ENCODE measurements at places on chromosomes 4 and X.

DNA sequence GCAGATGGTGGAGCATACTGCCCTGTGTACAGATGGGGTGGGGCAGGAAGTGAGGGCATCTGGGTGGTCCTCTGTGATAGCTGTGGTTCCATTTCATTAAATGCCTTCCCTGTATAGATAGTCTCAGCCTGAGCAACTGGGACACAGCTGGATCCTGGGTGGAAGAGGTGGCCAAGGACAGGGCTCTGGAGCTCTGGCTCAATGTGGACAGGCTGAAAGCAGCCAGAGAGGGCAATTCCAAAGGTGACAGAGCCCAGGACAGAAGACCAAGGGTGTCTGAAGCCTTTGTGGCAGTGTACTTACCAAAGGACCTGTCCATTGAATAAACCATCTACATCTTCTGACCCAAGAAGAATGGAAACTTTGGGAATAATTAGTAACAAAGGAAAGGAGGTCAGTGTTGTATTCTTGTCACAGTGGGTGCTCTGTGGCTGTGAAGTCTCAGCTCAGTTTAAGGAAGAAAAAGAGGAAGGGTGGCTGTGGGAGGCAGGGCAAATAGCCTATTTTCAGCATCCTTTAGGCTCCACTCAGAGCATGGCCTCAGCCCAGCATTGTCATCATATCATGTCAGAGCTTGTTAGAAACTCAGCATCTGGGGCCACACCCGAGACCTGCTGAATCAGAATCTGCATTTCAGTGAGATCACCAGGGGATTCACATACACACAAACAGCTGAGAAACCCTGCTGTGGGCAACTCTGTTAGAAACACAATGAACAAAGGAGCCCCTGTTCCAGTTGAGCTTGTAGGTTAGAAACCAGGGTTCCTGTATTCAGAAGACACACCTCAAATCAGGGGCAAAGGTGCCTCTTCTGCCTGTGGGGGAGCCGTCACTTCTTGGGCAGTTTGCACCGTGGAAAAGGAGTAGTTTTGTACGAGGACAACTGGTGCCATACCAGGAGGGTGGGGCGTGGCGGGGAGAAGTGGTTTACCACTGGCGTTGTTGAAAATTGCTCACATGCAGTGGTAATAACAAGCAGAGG lies 168.6 kb downstream of the PTTG2 start:
- no peak overlapping the region for H3K4me3 ChIP-seq
- no peak for DNase-seq
- H3K36me3 ChIP-seq, result peaks cover 41% of the 10 kb centered on the region
- no peak overlapping the region for H3K27ac ChIP-seq

DNA sequence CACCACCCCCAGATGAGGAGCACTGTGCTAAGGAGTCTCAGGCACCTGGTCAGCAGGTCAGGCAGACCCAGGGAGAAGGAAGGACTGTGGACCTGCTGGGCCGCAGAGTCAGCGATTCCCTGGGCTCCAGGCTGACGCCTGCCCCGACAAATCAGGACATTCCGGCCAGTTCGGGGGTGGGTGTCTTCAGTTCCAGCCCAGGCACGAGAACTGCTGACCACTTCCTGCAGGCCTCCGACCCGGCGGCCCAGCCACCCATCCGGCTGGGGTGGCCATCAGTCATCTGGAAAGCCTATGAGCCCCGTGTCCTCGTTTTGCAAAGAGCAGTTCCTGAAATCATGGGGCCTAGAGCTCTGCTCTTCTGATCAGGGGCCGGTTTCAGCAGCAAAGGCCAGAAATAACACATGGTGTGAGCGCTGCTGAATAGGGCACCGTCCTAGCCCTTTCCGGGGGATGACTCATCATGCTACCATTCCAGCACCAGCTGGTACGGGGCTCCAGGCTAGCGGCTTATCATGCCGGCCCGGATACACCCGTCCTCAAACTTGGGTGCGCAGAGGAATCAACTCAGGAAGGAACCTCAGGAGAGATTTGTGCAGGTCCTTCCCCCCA lies 7.8 kb upstream of the SH3TC1 start:
- peak; percentile 90 for DNase-seq
- no peaks in the 10 kb centered on the region for H3K27me3 ChIP-seq
- H3K4me3 ChIP-seq, result peak overlapping the region; percentile 12
- H3K36me3 ChIP-seq, result no peaks in the 10 kb centered on the region
- H3K4me1 ChIP-seq, result peaks cover 9% of the 10 kb centered on the region

DNA sequence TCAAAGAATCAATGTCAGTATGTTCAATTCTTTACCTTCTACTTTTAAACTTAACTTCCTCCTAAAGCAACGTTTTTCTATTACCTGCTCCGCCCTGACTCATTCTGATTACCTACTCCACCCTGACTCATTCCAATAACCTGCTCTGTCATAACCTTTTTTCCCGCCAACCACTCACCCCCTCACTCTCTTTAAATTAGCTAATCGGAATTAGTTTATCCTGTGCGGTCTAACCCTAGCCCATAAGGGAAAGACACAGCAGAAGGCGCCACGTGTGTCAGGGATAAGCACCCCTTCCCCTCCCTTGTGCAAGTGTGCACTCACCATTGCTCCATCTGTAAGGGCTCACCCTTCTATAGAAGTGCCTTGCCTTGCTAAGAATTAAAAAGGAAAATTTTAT lies 64.4 kb downstream of the EIF4E start:
- H3K4me1 ChIP-seq, result no peaks in the 10 kb centered on the region
- H3K27ac ChIP-seq, result no peak overlapping the region

GRCh38 chr4:142697320-142697719 lies 148.8 kb downstream of the INPP4B start:
- H3K36me3 ChIP-seq, result no peaks in the 10 kb centered on the region
- H3K4me3 ChIP-seq, result no peak overlapping the region
- no peaks in the 10 kb centered on the region for H3K27me3 ChIP-seq
- no peak overlapping the region for H3K27ac ChIP-seq
- H3K4me1 ChIP-seq, result no peaks in the 10 kb centered on the region
- DNase-seq, result no peak

GRCh38 chr4:56250776-56251175 lies 136.5 kb downstream of the AASDH start:
- no peaks in the 10 kb centered on the region for H3K36me3 ChIP-seq
- H3K4me1 ChIP-seq, result no peaks in the 10 kb centered on the region
- no peak overlapping the region for H3K4me3 ChIP-seq
- DNase-seq, result no peak
- no peaks in the 10 kb centered on the region for H3K27me3 ChIP-seq

GRCh38 chr4:102569200-102569599 lies 68.0 kb downstream of the NFKB1 start:
- H3K27ac ChIP-seq, result no peak overlapping the region
- H3K36me3 ChIP-seq, result peaks cover 6% of the 10 kb centered on the region
- H3K4me3 ChIP-seq, result no peak overlapping the region
- DNase-seq, result no peak
- H3K27me3 ChIP-seq, result no peaks in the 10 kb centered on the region

- H3K27me3 ChIP-seq, result no peaks in the 10 kb centered on the region
- no peak for DNase-seq
- no peaks in the 10 kb centered on the region for H3K4me1 ChIP-seq
- no peak overlapping the region for H3K27ac ChIP-seq
Measured at GRCh38 chrX:134691453-134691852, 33.2 kb upstream of the PLAC1 start.

Measured in ascending aorta (tissue), 2 donors.